ENCODE measurements at places on chromosomes 4 and X. TPM values are rescaled to one million over a fixed set of nuclear protein-coding genes. Genes with fewer than 3 reads are reported as not detected.

GRCh38 chr4:169634975-169635374, 14.6 kb downstream of the CLCN3 start:
- no peak for DNase-seq

GRCh38 chr4:139956507-139957017, 197.4 kb downstream of the MAML3 start:
- no peak for DNase-seq

Gene SLC9B2
- total RNA-seq: 33.4 TPM

DNA sequence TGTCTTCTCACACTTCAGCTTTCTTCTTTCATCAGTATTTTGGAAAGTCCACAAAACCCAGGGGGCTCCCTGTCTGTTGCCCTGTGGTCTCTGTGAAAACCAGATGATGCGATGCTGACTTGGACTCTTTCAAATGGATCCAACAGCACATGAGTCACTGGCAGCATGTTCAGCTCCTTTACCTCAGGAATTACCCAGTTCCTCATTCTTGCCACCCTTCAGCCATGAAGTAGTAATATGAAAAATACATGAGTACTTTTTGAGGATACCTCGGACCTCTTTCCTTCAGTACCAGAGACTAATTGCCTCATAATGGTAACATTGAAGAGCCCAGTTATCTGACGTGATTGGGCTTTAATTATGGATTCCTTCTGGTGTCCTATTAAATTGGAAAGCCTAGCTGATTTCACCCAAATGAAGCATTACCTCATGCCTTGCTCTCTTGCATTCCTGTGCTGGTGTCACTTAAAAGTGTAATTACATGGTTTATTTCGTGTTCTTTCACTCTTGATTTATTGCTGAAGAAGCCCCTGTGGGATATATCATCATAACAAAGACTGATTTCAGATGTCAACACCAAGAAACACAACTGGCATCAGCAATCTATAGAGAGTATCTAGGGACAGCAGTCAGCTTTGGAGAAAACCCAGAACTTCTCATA, 63.4 kb downstream of the NFKB1 start:
- peak; percentile 37 for DNase-seq

Gene AKAP14
- total RNA-seq: not detected

GRCh38 chr4:90121676-90122354, 5.4 kb upstream of the CCSER1 start:
- DNase-seq: no peak

GRCh38 chr4:38390969-38391545, 272.9 kb upstream of the KLF3 start:
- no peak for DNase-seq

Gene MCF2
- total RNA-seq: 0.39 TPM

DNA sequence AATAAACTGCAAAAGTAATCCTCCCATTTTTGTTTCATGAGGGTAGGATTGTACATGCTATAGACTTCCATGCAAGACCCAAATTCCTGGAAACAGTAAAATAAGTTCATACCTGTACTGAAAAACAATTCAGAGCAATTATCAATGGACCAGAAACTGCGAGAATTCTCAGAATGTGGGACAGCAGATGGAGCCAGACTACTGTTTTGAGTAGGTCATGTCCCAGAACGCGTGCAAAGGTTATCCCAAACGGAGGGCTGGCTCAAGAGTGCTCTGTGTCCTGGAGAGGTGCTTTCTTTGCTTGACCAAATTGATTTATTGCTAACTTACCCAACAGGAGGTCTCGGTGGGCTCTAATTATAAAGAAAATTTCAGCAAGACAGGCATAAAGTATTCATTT, 1.7 kb upstream of the MAGEH1 start:
- no peak for DNase-seq

GRCh38 chr4:14742054-14742453, 260.2 kb upstream of the CPEB2 start:
- DNase-seq: no peak

Gene TACR3
- not detected for total RNA-seq

GRCh38 chr4:67499799-67500198, 45.5 kb downstream of the CENPC start:
- DNase-seq: no peak

GRCh38 chr4:15656038-15656470, 897 bp upstream of the FBXL5 start:
- DNase-seq: no peak

DNA sequence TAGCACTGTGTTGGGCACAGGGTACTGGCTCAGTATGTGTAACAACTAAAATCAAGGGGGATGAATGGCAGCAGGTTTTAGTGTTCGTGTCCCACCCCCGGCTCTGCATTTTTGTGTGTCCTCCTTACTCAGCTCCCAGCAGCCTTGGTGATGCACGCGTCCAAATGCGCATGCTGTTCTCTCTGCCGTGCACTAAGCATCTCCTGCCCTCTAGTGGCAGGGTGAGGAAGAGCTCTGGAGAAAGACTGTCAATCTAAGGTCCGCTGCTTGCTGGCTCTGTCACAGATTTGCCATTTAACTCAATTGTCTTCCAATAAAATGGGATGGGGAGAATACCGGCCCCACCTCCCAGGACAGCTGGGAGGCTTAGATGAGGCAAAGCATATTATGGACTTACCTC, 61.4 kb downstream of the WFS1 start:
- no peak for DNase-seq

DNA sequence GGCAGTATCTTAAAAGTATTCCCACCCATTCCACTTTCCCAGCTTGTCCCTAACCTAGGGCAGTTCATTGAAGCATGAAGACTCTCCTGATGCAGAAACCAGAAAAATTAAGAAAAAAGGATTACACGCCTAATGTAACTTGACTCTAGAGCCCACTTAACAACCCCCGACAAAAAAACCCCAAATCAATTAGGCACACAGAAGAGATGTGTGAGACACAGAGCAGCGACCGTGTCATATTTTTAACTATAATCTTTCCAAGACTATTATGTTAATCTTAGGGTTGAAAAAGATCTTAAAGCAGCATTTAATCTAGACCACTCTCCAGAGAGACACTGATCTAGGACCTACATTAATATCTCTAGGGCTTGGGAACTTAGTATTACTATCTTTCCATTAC, 1.3 kb downstream of the YTHDC1 start:
- no peak for DNase-seq

Gene ADH1C
- total RNA-seq: not detected

GRCh38 chrX:144219035-144219434, 335.2 kb downstream of the UBE2NL start:
- no peak for DNase-seq

- no peak for DNase-seq
Observed at GRCh38 chr4:51868449-51868847, 25.5 kb downstream of the DCUN1D4 start.

- DNase-seq: no peak
Observed at GRCh38 chrX:141903400-141904155, at the start of gene MAGEC1. TSS of gene MAGEC1 (plus strand) at chrX:141903894. CDS start at chrX:141905073, 1,179 bp downstream.

Gene SPOCK3
- total RNA-seq: not detected

GRCh38 chr4:88419874-88420273, 37.0 kb upstream of the HERC5 start:
- DNase-seq: no peak

Gene SLC6A14
- total RNA-seq: not detected

GRCh38 chrX:9184211-9184610, 150.3 kb upstream of the FAM9B start:
- DNase-seq: no peak

- DNase-seq: no peak
Observed at GRCh38 chr4:23654791-23655190, 235.1 kb downstream of the PPARGC1A start.

Gene CCNI
- 237 TPM for total RNA-seq

Gene TASL
- 27.7 TPM for total RNA-seq

GRCh38 chr4:188329521-188329920, 190.3 kb downstream of the TRIML1 start:
- DNase-seq: no peak

Gene GPRIN3
- 1.8 TPM for total RNA-seq

GRCh38 chrX:138723301-138723700, 11.8 kb upstream of the FGF13 start:
- DNase-seq: no peak

Gene CASP6
- 5.6 TPM for total RNA-seq

GRCh38 chrX:63434665-63435064, 83.5 kb upstream of the SPIN4 start:
- DNase-seq: no peak

DNA sequence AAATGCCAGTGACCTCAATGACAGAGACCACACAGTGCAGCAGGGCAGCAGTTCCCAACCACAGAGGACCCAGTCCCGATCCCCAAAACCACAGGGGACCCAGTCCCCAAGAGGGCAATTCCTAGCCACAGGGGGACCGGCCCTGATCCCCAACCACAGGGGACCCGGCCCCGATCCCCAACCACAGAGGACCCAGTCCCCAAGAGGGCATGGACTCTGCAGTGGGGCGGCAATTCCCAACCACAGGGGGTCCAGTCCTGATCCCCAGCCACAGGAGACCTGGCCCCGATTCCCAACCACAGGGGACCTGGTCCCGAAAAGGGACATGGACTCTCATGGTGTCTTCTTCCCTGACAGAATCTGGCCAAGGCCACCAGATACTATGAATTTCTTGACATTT, 136.3 kb downstream of the AFAP1 start:
- DNase-seq: no peak

GRCh38 chr4:25755911-25756310, 100.3 kb downstream of the SLC34A2 start:
- DNase-seq: no peak

DNA sequence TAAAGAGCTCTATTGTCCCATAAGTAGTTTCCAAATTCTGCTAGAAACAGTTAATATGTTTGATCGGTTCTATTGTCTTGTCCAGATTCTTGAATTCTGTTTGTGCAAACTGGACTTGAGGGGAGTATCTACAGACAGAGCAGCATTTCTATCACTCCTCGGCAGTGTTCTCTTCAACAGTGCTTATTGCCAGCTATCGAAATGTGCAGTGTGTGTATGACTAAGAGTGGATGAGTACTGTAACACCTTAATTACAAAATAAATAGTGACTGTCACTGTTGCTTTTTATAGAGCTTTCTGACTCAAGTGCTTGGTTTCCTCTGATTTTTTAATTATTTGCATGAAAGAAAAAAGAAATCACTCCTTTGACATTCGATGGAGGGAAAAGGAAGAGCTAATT, 274.6 kb downstream of the RPA4 start:
- no peak for DNase-seq

DNA sequence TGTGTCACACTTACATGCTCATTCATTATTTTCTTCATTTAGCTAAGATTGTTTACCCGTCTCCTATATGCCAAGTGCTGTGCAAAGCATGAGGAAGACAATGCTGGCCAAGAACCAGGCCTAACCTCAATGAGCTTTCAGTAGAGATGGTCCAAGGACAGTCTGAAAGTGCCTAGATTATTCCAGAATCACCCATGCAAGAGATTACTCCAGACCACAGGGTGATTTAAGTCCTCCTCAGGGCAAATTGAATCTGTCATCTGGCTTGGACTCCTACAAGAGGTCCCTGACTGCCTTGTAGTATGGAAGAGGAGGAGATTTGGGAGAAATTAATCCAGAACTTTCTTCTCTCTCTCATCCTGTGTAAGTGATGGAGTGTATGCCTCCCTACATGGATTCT, 99.4 kb upstream of the NDP start:
- no peak for DNase-seq

GRCh38 chr4:165464813-165465381, 86.1 kb downstream of the CPE start:
- DNase-seq: no peak

Gene NHS
- not detected for total RNA-seq

Gene SRPK3
- total RNA-seq: not detected

DNA sequence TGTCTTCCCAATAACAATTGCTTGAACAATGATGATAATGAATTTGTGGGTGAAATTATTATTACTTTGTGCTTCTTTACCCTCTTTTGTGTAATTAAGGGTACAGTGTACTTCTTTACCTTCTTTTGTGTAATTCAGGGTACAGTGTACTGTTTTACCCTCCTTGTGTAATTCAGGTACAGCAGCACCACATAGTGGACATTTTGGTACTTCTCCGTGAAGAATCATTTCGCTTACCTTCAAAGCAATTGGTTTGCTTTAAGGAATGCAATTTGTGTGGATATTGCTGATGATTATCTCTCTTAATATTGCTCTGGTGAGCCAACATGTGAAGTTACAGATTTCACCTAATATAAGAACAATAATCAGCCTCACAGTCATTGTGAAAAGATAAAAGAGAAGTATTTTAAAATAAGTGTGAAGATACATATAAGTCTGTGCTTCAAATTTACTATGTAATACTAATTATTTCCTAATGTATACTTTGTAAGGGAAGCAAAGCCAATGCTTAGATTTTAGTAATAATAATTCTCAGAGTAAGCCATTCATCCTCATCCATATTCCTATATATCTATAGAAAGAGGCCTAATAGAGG, 27.2 kb upstream of the SEC24B start:
- DNase-seq: no peak

GRCh38 chr4:182736207-182736606, 181.0 kb downstream of the DCTD start:
- DNase-seq: no peak

- no peak for DNase-seq
Observed at GRCh38 chr4:155964016-155964891, 10.6 kb upstream of the CTSO start.

GRCh38 chrX:97402903-97403302, 519.2 kb downstream of the RPA4 start:
- DNase-seq: no peak

DNA sequence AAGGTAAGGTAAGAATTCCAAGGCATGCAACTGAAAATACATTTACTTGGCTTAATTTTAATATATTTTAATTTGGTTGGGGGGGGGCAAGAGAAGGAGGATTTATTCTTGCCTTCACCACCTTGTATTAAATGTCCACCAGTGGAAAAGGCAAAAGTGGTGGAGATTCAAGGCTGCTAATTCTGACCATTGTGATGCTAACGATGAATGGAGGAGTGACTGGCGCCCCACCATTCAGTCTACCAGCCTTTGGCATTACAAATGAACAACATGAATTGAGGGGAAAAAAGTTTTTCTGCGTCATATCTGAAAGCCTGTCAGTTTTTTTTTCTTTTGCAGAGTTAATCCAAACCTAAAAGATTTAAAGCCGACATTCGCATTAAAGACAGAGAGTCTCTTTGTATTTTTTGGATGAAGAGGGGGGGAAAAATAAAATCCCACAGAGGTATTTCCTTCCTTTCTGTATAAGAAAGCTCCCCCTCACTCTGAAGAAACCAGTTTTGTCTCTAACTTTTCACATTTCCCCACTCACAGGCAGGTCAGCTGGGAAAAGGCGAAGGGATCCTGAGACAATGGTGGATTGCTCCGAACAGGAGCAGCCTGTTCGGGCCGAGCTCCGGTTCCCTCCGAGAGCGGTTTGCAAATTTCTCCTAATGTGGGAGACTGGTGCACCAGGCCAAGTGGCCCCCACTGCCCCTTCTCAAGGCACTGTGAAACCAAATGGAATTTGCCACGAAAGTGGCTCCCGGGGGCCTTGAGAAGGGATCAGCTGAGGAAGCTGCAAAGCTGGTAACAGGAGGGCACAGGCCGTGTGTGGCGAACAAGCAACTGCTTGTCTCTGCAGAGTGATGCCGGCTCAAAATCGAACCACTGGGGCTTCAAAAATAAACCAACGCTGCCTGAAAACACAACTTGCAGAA, 28.1 kb downstream of the SHISA3 start:
- no peak for DNase-seq

GRCh38 chr4:122156819-122157218, 4.7 kb downstream of the BLTP1 start:
- no peak for DNase-seq
